GM19239 (cell line): ENCODE measurements at places on chromosomes 7 and 10.

GRCh38 chr10:88528806-88529570 is 54.1 kb downstream of the RNLS start:
- no peak for DNase-seq

GRCh38 chr10:11724938-11725776 is 17.0 kb upstream of the ECHDC3 start:
- peak; percentile 63 for DNase-seq

- DNase-seq: no peak
These were observed 49.2 kb downstream of the ODAD2 start for GRCh38 chr10:27949528-27950241.

DNA sequence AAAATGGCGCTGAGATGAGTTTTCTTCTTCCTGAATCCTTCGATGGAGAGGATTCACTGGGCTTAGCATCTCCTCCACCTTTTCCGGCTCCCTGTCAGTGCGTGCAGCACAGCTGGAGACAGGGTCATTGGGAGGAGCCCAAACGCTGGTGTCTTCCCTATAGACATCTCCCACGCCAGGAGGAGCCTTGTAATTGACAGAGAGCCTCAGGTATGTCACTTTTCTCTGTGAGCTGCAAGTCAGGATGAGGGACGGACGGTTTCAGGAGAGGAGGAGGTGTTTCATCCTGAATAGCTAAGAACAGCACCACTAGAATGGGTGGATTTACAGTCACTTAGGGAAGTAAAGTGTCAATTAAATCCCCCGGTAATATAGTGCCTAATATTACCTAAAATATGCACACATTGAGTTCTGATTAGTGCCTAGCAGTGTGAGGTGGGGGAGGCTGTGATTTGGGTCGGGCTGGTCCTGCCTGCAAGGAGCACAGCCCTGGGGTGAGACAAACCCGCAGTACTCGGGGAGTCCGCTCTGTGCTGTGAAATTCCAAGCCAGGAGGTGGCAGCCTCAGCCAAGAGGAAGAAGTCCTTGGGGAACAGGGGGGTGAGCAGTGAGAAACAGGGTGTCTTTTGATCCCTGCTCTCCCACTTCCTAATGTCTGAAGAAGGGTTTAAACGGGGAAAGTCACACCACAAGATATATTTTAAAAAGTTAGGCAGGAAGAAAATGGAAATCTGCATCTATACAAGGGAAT is 28.2 kb downstream of the IL15RA start:
- DNase-seq: no peak

DNA sequence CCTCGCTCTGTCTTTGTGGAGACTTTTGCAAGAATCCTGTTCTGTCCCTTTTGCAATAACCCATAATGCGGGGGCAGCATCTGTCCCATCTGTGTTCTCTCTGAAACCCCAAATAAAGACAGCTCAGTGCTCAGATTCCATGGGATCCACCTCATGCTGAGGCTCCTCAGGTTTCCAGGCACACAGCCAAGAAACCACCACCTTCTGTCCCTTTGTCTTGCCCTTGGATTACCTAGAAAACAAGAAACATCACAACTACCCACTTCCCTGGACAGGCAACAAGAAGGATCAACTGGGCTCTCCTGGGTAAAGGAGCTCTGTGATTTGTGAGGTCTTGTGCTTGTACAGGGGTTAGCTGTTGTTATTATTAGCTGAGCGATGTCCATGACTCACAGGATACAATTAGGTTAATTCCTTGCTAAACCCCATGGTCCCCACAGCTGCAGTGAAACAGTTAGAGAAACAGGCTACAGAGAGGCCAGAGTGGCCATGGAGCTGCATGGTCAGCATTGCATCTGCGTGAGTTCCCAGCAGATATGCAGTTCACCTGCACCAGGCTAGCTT is 50.2 kb downstream of the CXCL12 start:
- DNase-seq: no peak

DNA sequence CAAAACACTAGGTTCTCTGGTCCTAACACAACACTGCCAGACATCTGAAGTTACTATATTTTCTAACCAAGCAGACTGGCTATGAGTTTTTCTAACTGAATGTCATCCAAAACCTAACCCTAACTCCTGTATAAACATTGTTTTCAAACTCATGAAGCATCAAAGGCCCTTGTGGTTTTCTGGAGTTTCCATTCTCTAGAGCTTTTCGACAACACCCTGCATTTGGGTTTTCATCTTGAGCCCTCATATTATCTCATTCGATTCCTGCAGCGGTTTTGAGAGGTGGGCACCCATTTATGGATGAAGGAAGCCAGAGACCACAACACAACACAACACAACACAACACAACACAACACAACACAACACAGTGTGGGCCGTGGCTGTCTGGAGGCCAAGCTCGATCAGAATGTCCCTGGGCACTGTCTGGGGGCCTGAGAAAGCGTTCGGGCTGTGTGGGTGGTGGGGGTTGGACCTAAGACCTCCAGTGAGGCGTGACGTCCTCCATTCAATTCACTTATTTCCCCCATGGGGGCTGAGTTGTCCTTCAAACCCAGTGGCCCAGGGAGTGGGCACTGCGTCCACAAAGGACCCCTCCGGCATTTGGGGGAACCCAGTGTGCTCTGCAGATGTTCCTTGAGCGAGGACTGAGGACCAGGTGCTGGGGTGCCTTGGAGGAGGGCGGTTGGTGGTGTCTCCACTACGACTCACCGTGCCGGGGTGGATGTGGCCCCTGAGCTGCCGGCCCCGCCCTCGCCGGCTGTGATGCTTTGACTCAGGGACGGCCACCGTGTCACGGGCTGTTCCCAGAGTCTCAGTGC is 490.4 kb downstream of the DNAJB6 start:
- no peak for DNase-seq

- DNase-seq: no peak
These were observed 245.3 kb upstream of the SLC26A5 start for GRCh38 chr7:103691291-103691690.

DNA sequence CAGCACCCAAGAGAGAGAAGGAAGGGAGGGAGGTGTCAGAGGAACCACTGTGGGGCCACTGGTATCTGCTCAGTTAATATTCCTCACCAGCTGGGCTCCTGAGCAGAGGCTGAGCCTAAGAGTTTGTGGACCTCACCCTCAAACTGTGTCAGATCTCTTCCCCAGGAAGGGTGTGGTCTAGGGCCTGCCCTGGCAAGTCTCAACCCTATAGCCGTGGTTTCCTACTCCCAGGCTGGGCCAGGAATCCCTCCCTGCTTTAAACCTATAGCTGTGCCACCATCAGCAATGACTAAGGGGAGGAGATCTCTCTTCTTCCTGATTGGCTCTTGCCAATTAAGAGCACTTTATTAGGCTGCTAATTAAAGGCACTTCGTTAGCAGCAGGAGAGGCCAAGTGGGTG is 29.9 kb downstream of the POLL start:
- DNase-seq: no peak

DNA sequence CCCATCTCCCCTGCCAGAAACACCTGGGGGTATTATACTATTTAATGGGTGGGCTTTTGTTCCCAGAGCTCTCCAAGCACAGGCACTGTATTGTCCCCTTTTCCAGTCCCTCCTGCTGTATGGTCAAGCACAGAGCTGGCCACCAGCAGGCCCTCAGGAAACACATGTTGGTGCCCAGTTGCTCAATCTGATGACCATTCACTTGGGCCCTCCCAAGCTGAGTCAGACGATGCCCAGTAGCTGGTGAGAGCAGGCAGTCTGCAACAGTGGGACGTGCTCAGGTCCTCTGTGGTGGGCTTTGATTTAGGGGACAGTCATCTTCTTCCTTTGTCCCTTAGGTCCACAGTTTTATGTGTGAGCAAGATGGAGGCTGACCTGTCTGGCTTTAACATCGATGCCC is 11.8 kb downstream of the SFXN2 start:
- DNase-seq: no peak

GRCh38 chr10:31424473-31424872 is 105.5 kb downstream of the ZEB1 start:
- no peak for DNase-seq

DNA sequence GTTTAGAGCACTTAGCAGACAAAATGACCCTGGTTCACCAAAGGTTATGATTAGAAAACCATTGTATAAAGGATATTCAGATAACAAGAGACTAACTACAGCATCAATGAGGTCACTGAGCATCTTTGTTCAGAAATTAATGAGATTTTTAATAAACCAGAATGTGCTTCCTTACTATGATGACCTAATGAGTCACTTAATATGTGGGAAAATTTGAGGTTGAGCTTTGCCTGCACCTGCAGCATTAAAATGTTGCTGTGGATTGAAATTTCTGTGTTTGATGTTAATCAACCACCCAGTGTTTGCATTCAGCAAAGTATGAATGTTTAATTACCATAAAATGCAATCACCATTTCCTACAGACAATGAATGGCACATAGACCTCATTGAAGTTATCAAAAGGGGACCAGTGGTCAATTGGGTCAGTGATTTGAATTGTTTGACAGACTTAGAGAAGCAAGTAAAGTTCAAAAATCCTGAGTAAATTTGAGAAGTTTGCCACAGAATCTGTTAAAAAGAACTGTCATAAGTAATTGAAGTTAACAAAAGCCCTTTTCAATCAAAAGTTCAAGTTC is 45.8 kb downstream of the EXOC6 start:
- DNase-seq: no peak

- DNase-seq: no peak
These were observed 530.1 kb upstream of the FOXK1 start for GRCh38 chr7:4151926-4152549.

- DNase-seq: no peak
These were observed 584.4 kb downstream of the TCERG1L start for GRCh38 chr10:130726996-130727725.

- DNase-seq: no peak
These were observed 11.5 kb upstream of the AASS start for GRCh38 chr7:122155566-122155965.

DNA sequence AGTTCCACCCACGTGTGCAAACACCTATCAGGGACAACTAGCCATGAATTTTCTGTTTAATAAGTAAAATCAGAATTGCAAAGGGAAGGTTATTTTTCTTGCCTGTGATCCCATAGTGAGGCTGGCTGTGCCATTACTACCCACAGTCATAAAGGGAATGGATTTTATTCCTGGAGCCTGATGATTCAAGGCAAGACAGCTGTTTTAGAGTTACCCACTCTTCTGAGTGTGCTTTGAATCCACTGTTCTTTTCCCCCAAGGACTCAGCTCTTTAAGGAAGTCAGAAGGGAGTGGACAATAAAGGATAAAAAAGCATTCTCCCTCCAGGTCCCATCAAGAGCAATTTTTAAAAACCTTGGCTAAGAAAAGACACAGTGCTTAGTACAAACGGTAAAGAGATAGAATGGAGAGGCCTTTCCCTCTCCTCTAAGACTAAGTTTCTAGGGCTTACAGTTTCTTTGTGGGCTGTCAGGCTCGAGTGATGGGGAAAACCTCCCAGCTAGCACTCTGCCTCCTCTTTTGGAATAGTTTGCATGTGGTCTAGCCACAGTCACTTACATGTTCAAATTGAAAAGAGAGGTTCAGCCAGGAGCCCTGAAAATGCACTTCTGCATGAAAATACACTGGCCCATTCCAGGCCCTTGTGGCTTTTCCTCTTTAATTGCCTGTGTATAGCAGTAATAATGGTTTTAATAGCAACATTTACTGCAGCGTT is 5.1 kb upstream of the LRRC4 start:
- no peak for DNase-seq

GRCh38 chr10:84247496-84247895 is 2.6 kb downstream of the RGR start:
- DNase-seq: no peak

GRCh38 chr7:5382281-5382892 is 41.2 kb downstream of the TNRC18 start:
- no peak for DNase-seq

DNA sequence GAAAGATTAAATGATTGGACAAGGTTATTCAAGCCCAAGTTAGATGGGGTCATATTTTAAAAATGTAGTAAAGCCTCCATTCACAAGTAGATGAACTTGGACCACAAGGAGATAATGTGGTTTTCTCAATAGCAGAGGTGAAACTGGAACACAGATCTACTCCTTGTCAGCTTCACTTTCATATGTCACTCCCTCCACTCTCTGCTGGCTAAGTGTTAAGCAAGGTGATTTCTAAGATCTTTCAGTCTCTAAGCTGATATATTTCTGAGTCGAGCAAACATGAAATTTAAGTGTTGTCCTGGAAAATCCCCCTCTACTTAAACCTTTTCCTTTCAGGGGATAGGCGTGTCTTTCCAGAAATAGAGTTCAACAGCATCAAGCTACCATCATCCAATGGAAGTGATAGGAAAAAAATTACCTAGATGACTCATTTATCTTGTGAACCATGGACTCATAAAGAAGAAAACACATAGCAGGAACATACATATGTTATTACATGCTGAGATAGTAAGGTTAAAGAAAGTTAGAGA is 275.0 kb downstream of the PTEN start:
- peak; percentile 58 for DNase-seq

GRCh38 chr7:116164552-116165306 is 45.6 kb upstream of the TES start:
- DNase-seq: no peak

DNA sequence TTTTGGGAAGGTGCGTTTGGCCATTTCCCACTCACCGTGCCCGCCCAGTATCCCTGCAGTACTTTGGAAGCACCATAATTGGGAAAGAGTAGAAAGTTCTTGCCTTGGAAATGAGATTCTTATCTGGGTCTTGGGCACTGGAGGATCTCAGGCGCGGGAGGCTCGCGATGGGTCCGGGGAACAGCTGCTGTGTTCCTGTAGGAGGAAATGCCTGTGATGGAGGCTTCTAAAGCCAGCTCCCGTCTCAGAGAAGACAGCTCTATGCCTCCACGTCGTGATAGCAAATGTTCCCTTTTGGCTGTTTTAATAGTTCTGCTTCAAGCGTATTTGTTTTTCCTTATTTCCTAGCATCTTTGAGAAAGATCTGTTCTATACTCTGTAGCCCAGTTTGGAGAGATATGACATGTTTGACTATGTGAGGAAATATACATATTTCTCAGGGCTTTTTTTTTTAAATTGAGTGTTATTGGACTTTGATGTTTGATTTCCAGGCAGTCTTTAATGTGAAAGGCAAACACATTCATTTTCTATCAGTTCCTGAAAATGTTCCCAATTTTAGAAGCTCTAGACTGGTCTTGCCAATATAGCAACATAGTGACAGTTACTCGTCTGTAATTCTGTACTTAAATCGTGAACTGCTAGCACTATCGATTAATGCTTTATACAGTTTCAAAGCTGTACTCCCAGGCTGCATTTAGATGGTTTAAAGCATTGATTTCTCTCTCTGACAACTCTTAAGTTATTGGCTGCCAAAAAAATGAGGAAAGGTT is 280.8 kb downstream of the DPP6 start:
- no peak for DNase-seq

- no peak for DNase-seq
These were observed 60.1 kb downstream of the ERCC6 start for GRCh38 chr10:49478819-49479218.

DNA sequence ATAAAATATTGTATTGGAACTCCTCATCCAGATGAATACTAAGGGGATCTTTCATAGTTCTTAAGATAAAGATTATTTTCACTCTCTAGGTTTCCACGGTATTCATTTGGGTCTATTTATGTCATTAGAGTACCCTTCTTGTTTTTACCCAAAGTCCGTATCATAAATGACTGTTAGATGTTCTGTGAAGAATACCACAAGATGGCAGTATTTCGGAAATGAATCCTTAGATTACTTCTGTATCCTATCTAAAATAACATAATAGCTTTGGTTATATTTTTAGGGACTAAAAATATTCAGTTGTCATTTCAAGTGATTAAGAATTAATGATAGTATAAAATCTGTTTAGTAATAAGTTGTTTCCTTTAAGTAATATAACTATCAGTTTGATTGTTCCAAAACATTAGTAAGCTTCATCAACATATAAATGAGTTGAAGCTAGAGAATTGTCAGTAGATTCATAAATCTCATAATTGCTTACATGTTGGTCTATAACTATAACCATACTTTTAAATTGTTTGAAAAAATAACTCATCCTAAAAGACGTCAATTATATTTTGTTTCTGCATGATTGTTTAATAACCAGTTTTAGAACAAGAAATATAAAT is 337.5 kb upstream of the KCND2 start:
- no peak for DNase-seq
